ENCODE measurements at places on chromosomes 7 and 10.

GRCh38 chr7:69878591-69878990 lies 280.3 kb downstream of the AUTS2 start:
- DNase-seq: no peak

- DNase-seq: no peak
Measured at GRCh38 chr7:131057015-131057793, 270.5 kb upstream of the MKLN1 start.

DNA sequence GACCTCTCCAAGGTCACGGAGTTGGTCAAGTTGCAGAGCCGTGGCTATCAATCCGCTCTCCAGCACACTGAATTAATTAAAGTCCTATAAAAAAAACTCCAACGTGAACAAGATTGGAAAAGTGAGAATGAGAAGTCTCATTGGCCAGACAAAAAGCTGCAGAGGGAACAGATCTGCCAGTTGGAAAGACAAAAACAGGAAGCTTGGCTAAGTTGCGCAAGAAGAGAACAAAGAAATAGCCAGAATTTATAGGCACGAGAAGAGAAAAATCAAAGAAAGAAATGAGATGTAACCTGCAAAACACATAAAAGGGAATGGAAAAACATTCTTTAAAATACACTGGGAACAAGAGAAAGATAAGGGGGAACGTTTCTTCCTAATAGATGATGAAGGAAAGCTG lies 45.7 kb upstream of the CRTAC1 start:
- no peak for DNase-seq

- DNase-seq: no peak
Measured at GRCh38 chr7:127578711-127579275, 6.6 kb downstream of the GCC1 start.

- no peak for DNase-seq
Measured at GRCh38 chr10:126723226-126723625, 52.7 kb upstream of the C10orf90 start.

All from HS-27A (cell line).